ENCODE measurements at places on chromosomes 4 and X.

DNA sequence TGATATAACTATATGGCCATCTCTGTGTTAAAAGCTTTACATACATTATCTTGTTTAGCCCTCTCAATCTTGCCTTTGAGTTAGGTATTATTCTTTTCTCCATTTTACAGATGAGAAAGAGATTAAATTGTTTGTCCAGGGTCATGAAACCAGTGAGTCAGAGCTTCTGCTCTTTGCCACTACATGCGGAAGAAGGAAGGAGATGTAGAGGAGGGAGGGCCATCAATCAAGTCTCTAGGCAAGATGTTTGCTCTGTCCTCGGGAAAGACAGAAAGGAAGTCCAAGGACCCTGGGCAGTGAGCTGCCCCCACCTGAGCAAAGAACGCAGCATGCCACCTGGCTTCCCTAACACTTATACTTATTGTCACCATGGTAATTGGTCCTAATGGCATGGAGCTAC, 133.7 kb upstream of the IL1RAPL2 start:
- DNase-seq: no peak

DNA sequence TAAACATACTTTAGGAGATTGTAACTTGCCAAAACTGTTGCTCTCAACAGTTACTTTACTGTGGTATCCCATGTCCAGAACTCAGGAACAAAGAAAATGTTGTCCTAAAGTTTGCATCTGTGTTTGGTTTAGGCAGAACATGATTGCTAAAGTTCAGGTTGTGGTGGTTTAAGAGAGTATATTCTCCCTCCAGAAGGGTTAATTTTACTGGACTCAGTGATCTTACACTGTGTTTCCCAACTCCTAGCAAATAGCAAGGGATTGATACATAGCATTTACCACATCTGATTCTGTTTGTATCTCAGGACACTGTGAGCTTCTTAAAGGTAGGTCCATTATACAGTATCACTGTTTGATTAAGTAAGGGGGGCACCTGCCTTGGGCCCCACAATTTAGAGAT, 13.3 kb upstream of the DCK start:
- DNase-seq: no peak

DNA sequence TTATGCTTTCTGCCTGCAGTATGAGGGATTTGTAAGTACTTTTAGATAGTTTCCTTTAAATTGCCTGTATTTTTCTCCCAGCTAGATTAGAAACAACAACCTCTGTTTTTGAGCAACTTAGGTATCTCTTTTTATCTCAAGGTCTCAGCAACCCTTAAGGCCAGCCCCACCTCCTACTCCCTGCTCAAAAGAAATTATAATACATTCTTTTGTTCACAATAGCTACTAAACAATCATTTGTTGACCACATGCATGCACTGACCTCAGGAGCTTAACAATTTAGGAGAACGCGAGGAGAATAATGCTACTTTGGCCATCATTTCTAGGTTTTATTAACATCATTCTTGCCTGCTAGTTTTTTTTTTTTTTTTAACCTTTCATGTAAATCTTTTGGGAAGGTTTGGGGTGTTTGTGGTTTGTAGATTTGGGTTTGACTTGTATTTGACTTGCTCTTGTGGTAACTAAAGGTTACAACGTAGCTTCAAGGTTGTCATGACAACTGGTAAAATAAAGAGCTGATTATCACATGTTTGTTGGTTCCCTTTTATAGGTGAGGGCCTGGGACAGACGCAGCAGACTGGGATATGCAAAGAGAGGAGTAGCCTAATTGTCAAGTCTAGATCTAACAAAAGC, 145.4 kb upstream of the PLAC1 start:
- DNase-seq: no peak

- DNase-seq: no peak
Measured at GRCh38 chrX:52166840-52167239, 17.8 kb upstream of the MAGED4 start.

DNA sequence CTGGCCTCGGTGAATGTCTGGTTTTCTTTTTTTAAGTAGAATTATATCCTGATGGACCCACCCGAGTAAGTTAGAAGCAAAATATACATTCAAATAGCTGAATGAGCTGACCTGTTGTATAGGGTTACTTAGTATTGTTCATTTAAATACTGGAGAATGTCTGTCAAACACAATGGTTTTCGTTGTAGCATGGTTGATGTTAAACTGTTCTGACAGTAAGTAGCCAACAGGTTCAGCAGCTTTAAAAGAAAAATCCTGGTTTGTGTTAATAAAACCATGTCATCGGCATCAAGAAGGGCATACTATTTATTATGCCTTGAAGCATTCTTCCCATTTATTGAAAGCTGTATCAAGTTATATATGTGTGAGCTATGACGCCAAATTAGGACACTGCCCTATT, 149.6 kb downstream of the ANAPC10 start:
- DNase-seq: no peak

- DNase-seq: no peak
Measured at GRCh38 chrX:134418317-134419113, 41.5 kb upstream of the HPRT1 start.
